HT1080 (cell line): ENCODE measurements at places on chromosomes 12 and 14. TPM values are rescaled to one million over a fixed set of nuclear protein-coding genes. Genes with fewer than 3 reads are reported as not detected.

GRCh38 chr14:76585616-76586015 is 175.7 kb upstream of the VASH1 start:
- DNase-seq, result no peak

DNA sequence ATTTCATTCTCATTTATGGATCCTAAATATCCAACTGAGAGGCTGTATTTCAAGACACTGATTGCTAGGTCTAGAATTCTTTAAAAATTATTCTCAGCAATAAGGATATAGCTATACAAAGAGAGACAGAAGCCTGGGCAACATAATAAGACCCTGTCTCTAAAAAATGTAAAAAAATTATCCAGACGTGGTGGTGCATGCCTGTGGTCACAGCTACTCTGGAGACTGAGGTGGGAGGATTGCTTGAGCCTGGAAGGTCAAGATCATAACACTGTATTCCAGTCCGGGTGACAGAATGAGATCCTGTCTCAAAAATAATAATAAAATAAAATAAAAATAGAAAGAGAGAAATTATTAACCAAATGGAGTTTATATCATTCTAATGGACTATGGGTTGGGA is 20.6 kb upstream of the ARID2 start:
- DNase-seq, result no peak

DNA sequence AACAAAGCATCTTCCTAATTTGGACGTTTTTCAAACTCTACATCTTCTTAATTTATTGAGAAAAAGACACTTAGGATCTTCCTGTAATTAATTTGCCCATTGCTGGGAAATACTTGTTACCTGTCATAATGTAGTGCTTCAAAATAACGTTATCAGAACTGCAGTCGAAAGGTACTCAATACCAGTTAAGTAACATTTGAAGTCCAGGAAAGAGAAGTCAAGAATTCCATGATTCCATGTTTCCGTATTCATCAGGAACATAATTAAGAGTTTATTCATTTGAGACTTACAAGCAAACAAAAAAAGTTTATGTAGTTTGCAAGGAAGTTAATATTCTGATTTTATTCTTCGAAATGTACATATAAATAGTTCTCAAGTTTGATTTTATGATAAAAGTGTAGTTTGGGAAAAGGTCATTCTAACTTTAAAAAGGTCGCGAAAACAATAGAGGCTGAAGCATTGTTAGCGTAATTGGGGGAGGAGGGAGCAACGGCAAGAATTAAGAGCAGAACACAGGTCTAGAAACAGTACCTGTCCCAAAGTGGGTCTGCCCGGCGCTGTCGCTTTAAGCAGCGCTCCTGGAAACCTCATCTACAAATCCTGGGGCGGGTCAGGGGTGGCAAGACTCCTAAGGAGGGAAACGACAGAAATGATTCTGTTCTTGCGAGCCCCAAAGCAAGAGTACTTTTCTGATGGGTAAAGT is 1.2 kb upstream of the KCNMB4 start:
- DNase-seq, result no peak

- DNase-seq, result no peak
Observed at GRCh38 chr12:116153113-116153512, 124.4 kb downstream of the MED13L start.

The TBX3 gene
- 17.2 and 18.4 TPM in 2 replicates for total RNA-seq
